ENCODE measurements at places on chromosomes 7 and 10.

DNA sequence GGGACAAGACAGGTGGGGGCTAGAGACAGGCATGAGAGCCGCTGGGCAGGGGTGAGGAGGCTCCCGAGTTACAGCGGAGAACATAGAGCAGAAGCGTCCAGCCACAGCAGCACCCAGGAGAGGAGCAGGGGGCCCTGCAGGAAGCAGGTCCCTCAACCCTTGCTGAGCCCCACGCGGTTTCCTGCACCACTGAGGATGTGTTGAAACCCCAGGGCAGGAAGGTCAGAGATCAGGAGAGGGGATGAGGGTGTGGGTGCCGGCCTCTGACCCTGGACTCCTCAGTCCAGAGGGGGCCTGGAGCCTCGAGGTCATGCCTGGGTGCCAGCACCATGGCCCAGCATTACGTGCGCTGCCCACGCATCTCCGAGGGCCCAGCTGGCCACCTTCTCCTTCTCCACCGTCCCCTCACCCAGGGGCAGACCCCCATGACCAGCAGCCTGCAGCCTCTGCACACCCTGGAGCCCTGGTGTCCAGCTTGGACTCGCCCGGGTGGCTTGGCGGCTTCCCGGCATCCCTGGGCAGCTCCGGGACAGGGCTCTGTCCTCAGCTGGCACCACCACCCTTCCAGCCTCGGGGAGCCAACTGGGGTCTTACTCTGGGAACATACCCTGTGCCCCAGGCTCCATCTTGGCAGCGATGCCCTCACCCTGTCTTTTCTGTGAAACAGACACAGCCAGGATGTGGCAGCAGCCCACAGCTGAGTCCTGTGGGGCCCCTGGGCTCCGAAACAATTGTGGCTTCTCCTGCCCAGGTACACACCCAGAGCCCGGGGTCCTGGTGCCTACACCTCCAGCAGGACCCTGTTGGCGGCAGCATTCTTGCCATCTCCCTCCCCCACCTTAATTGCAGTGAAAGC lies 52.0 kb downstream of the STK32C start:
- no peak for DNase-seq

- no peak for DNase-seq
Measured at GRCh38 chr7:17274551-17275245, 23.8 kb upstream of the AHR start.

- no peak for DNase-seq
Measured at GRCh38 chr10:96118604-96119450, 11.3 kb upstream of the ZNF518A start.

GRCh38 chr10:131195558-131196159 lies 115.9 kb downstream of the TCERG1L start:
- DNase-seq = peak; percentile 34

DNA sequence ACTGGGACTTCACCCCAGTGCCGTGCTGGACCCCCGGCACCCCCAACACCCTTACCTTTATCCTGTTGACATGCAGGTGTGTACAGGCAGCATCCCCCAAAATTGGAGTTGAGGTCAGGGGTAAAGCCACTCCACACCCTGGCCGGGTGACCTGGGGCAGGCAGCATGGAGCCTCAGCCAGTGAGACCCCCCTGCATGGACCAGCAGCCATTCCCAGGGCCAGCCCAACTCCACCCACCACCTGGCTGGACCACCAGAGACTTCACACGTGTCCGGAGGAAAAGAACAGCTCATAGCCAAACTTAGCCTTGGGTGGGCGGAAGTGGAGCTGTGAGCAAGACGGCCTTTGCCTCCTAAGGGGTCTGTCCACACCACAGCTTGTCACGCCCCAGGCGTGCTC lies 413.0 kb upstream of the FOXK1 start:
- DNase-seq = no peak
